ENCODE measurements at places on chromosomes 16 and 17.
A peak's percentile ranks its signal among the peaks of the same experiment; 100 is the strongest.

DNA sequence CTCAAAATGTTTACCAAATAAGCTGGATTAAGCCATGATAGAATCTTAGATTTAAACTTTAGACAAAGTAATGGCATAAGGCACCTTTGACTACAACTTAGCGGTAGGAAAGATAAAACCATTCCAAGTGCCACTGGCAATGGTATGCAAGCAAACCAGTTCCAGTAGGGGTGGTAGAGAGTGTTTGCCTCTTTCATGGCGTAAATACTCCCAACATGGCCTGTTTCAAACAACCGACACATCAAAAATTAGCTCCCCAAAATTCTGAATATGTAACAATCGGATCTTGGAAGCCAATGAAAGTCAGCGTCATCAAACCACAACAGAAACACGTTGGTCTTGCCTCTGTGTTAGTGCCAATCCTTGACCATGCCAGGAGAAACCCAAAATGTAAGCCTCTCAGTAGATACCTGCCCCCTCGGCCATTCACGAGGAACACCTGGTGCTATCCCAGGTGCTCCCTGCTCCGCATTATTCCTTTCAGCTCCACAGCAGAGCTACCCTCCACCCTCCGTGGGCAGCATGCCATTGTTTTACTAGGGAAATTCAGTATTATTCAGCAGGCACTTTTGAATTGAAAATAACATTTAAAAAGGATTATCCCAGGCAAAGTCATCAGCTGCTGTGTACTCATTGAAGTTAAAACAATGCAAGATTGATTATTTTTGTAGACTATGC lies 307.8 kb upstream of the CDH11 start:
- no peak for DNase-seq

GRCh38 chr17:1398931-1399678 lies 917 bp downstream of the YWHAE start:
- no peak for DNase-seq

DNA sequence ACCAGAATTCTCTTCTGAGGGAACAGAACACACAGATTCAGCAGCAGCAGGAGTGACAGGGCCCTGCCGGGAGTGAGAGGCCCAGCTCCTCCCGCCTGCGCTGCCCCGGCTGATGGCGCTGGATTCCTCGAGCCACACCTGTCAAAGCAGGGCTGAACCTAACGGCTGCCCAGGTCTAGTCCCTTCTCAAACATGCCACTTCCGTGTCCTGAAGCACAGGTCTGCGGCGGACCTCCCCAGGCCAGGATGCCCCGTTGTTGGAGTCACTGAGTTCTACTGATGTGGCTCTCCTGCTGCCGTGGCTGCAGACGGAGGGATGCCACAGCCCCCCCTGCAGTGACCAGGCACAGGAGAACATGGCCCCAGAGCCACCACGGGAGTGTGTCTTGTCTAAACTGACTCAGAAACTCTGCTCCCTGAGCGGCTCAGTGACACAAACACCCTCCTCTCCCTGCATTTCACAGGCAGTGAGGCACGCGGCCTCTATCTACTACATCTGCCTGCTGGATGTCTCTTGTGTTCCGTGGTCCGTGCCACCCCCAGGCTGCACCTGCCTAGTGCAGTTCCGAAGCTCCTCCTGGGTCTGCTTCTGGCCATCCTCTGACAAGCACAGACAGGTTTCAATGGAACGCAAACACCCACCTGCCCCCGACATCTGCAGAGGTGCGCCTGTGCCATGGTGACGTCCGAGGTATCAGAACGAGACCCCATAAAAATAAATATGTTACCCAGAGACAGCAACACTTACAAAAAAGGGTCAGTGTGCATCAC lies 44.7 kb upstream of the DNAH17 start:
- DNase-seq, result no peak

DNA sequence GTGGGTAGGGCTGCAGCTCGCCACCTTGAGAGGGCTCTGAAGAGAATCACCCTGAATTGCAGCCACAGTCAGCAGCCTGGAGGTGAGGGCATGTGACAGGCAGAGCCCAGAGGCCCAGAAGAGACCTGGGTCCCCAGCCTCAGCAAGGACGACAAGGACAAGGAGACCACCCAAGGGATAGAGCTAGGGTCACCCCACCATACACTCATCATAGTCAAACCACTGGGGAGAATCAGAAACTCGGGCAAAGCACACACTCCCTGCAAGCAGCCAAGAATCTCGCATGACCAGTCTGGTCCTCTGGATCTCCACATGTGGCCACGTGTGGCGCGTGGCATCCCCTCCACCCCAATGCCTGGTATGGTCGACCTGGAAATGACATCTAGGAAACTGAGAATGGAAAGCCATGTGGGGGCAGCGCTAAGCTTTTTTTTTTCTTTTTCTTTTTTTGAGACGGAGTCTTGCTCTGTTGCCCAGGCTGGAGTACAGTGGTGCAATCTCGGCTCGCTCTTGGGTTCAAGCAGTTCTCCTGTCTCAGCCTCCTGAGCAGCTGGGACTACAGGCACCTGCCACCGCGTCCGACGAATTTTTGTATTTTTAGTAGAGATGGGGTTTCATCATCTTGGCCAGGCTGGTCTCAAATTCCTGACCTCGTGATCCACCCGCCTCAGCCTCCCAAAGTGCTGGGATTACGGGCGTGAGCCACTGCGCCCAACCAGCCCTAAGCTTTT lies 4.6 kb upstream of the SPHK1 start:
- no peak for DNase-seq

- DNase-seq, result no peak
Observed at GRCh38 chr17:31128241-31128640, 33.5 kb downstream of the NF1 start.

GRCh38 chr16:28826141-28826540 lies 3.3 kb downstream of the ATXN2L start:
- no peak for DNase-seq

DNA sequence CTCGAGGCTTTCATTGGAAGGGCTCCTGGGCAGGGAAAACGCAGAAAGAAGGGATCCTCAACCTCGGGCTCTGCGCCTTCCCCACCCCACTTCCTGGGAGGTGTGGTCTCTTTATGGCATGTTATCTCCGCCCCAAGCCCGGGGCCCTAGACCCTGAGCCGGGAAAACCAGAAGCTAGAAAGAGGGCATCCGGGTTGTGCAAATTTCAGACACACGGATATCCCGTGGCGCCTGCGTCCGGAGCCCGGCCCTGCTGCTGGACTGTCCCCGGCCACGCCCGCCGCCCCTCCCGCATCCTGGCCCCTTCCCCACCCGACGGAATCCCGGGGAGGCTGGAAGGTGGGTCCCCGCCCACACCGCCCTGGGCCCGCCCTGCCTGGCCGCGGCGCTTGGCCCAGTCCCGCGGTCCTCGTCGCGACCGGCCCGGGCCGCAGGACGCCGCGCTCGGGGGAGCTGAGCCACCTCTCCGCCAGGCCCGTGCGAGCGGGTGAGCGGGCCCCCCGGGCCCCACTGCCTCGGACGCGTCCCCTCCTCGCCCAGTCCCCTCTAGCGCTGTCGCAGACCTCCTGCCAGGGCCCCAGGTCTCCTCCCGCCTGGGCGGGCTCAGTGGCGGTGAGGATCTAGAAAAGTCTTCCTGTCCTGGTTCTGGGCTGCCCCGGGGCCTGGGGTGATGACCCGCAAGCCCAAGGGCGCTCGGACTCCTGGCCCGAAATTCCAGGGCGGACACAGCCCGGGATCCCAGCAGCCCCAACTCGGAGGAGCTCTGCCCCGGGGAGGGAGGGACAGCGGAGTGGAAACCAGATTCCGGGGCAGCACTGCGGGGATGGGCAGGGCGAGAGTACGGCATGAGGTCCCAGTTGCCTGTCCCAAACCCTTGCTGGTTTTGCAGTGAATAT lies at the start of gene SLC16A5:
Gene SLC16A5, plus strand, starts transcription at position 397 of the 896 bp plus-strand sequence. CDS start 5,683 bp downstream, outside the sequence.
- peak; percentile 83 for DNase-seq

DNA sequence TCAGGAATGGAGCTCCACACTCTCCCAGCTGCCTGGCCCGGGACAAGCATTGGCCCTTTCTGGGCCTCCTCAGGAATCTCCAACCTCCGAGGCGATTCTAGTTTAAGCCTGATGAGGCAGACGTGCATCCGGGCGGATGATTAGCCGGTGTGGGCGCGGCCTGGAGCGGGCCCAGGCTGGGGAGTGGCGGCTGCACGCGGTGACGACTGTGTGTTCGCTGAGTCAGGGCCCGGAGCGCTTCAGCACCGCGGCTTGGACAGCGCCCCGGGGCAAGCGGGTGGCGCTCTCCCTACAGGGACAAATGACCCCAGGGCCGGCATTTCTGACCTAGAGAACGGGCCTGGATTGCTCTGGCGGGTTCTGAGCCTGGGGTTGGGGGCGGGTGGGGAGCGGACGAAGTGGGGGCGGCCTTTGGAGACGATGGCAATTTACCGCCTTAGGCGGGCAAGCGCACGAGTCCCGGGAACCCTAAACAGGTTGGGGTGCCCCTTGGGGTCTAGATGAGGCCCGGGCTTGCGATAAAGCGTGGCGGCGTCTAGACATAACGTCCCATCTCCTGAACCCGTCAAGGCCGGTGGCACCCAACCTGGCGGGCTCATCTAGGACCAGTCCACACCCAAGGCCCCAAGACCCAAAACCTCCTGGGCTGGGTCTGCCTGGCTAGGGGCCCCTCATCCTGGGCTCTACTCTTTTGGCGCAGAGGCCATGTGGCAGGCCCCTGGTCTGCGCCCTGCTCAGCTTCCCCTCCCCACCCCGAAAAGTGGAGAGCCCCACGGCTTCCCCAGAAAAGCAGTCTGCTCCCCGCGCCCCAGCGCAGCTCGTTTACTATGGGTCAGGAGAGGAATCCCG lies 22.3 kb upstream of the ZNHIT3 start:
- DNase-seq, result peak; percentile 66

DNA sequence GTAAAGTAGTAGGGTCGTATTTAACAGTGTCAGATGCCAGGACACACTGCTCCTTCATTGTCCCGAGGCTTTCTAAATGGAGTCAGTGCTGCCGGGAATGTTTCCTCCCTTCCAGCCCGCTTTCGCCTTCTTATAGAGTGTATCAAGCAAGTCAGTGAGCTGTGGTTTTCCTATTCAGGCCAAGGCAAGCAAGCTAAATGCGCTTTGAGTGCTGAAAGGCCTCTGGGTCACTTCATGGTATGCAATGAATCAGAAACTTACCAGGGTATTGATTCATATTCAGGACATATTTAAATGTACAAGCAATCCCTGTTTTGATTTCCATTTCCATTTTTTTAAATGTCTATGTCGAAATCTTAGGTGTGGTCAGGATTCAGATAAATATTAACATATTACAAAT lies 327.9 kb upstream of the SOX9 start:
- DNase-seq, result peak; percentile 49

DNA sequence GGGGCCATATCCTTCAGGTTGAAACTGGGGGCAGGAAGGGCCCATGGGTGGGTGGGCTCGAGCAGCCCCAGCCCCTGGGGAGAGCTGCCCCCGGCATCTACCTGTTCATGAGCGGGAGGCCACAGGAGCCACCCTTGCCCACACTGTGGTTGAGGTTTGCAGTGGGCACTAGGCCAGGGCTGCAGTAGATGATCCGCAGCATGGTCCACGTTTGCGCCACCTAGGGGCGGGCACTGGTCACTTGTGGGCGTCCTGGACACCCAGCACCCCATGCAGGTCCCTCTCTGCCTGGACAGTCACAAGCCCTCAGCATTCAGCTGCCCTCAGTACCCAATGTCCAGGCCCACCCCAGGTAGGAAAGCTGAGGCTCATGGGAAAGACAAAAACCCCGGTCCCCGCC lies 1.8 kb upstream of the JMJD8 start:
- DNase-seq, result no peak

DNA sequence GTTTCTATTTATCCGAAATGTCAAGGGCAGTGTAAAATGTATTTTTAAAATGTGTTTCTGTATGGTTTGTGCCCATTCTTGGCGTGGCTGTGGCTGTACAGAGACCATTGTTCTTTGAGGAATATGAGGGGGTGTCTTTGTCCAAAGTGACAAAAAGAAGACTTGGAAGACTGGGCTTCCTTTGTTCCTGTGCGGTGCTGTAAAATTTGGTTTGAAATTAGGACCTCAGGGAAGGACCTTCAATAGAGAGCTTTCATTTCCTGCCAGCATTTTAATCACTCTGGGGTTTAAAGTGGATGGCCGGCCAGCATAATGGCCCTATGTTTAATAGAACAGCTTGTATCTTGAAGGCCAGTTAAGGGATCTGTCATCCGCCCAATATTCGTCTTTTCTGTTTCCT lies 190.1 kb upstream of the TBX2 start:
- no peak for DNase-seq

GRCh38 chr17:57296231-57296630 lies 39.9 kb downstream of the MSI2 start:
- DNase-seq, result no peak

GRCh38 chr16:57022445-57022844 lies 33.1 kb downstream of the NLRC5 start:
- DNase-seq, result no peak

- DNase-seq, result no peak
Observed at GRCh38 chr16:62135446-62135845, 99.2 kb upstream of the CDH8 start.

- no peak for DNase-seq
Observed at GRCh38 chr17:49899191-49899485, 51.3 kb upstream of the TAC4 start.

DNA sequence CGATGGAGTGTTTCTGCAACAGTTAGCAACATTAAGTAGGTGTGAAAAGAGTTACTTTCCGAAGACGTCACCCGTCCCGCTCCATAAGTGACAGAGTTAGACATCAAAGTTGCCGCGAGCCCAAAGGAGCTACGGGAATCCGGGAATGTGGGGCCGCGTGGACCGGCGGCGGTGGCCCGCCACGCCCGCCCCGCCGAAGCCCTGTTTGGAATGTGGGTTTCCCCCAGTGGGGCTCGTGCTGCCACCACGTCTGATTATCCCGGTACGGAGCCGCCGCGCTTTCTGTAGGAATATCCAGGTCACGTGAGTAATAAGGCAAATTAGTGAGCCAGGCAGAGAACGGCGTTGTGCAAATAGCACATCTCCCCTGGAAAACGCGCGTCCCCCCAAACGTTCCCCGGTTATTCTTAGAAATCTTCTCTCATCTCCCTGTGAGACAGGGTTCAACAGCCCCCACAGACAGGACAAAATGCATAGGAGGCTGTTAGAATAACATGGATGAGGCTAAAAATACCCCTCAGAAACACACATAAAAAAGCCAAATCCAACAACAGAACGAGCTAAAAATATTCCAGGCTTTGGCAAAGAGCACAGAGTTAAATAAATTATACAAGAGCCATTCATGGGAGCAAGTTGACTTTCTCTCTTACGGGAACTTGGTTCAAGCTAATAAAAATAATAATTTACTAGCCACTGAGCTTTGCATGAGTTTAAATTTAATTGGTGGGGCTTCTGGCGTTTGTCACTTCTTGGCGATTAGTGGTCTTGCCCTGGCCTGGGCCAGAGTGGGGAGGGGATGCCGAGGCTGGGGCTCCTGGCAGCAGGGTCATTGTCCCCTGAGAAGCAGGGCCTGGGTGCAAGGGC lies 8.6 kb downstream of the BAHCC1 start:
- DNase-seq, result no peak

GRCh38 chr17:77728871-77729270 lies 229.6 kb upstream of the TNRC6C start:
- DNase-seq, result no peak

GRCh38 chr16:13708347-13709120 lies 211.4 kb upstream of the ERCC4 start:
- no peak for DNase-seq

- no peak for DNase-seq
Observed at GRCh38 chr16:85860413-85861094, 38.4 kb upstream of the IRF8 start.
